Fibroblast of the conjunctiva (primary cell): ENCODE measurements at places on chromosomes 3 and 15.

DNA sequence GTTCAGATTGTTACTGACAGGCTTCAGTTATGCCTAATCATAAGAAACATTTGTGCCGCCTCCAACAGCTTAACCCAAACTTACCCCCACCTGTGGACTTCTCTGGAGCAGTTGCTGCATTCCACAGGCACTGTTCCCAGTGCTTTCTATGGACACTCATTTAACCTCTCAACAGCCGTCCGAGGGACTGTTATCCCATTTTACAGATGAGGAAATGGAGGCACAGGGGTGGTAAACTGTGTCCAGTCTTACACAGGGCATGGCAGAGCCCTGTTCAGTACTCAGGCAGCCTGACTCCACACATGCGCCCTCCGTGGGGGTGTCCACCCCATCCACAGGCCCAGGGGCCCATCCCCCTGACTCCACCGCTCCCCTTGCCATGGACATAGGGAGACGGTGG is 14.3 kb upstream of the TGM5 start:
- DNase-seq, result no peak

DNA sequence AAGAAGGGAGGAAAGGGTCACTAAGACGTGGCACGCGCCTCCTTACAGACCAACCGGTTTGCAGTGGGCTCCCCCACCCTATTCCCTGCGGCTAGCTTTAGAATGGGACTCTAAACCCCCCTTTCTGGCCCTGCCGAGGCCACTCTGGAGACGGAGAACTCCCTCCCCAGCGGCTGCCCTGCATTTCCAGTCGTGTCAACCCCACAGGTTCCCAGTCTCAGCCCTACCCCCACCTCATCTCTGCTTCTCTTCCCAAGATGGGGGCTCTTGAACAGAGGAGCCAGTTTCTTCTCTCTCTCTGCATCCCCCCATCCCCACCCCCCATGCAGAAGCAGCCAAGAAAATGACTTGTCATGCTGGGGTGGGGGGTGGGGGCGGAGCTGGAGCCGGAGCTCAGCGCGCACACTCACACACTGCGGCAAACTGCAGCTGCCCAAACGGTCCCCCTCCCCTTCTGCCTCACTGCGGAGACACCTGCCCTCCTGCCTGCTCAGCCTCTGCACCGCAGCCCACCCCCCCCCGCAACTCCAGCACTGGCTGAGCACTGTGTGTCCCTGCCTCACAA is 871 bp downstream of the MAP1A start:
- no peak for DNase-seq

DNA sequence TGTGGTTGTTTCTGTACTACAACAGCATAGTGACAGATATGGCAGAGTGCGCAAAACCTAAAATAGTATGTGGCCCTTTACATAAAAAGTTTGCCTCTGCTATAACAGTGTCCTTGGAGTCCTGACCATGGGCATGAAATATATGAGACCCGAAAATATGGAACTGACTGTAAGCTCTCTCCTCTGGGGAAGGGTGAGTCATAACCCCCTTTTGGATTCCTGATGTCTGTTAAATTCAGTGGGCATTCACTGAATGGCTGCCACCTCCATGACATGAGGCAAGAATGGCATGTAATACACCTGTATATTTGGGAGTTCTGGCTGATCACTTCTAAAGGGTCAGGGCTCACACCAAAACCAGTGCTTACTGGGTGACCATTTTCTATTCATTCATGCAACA is 6.1 kb downstream of the TBC1D2B start:
- DNase-seq, result no peak

GRCh38 chr3:95228416-95228815 is 1165.6 kb downstream of the NSUN3 start:
- DNase-seq, result no peak

DNA sequence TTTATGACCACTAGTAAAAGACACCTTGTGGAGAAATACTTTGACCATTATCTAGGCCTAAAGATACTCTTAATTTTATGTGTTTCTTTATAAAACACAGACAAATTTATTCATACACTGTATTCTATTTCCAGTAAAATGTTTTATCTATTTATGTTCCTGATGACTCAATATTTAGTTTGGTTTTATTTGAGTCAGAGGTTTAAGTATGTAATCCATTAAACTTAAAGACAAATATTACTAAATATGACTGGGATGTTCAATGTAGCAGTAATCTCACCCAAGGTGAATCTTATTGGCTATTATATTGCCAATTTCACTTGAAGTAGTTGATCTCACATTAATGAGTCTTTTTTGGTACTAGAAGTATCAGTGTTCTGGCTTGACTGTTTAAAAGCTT is 799.7 kb downstream of the CADM2 start:
- no peak for DNase-seq

GRCh38 chr15:51156957-51157356 is 62.3 kb upstream of the TNFAIP8L3 start:
- no peak for DNase-seq
